ENCODE measurements at places on chromosomes 2 and 18.
A peak's percentile ranks its signal among the peaks of the same experiment; 100 is the strongest.

GRCh38 chr18:5584746-5585417 is 41.1 kb upstream of the EPB41L3 start:
- no peak for DNase-seq

DNA sequence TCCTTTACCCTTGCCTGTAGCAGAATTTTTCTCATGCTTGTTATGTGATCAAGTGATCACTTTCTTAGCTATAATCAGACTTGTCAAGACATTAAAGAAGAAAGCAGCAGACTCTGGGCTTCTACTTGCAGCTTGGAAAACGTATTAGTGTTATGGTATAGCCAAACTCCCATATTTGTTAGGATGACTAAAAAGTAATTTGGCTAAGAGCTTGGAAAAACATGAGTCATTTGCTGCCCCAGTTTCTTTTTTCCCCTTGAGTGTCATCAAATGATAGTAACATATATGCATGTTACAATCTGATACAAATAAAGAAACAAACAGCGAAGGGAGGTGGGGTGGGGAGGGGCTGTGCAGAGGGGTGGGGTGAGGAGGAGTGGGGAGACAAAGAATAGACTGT is 155.5 kb downstream of the IKZF2 start:
- no peak for DNase-seq

DNA sequence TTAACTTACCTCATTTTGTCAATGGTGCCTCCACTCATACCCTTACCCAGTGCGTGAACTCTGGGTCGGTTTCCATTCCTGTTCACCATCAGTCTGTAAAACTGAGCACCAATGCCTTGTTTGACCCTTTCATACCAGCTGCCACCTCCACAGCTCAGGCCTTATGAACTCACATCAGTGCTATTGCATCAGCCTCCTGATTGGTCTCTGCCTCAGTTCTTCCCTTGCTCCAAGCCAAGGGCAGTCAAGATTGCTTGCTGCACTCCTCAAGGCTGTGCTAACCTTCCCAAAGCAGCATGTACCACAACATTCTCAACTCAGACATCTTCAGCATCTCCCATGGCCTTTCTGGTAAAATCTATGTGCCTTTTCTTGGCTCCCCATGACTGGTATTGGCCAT is 9.3 kb downstream of the CD28 start:
- DNase-seq: no peak

GRCh38 chr2:29154610-29155009 is 39.4 kb downstream of the CLIP4 start:
- DNase-seq: no peak

GRCh38 chr2:88919087-88919738 is 227.7 kb downstream of the RPIA start:
- peak; percentile 69 for DNase-seq

- no peak for DNase-seq
Measured at GRCh38 chr18:51134721-51135120, 62.8 kb downstream of the MEX3C start.

DNA sequence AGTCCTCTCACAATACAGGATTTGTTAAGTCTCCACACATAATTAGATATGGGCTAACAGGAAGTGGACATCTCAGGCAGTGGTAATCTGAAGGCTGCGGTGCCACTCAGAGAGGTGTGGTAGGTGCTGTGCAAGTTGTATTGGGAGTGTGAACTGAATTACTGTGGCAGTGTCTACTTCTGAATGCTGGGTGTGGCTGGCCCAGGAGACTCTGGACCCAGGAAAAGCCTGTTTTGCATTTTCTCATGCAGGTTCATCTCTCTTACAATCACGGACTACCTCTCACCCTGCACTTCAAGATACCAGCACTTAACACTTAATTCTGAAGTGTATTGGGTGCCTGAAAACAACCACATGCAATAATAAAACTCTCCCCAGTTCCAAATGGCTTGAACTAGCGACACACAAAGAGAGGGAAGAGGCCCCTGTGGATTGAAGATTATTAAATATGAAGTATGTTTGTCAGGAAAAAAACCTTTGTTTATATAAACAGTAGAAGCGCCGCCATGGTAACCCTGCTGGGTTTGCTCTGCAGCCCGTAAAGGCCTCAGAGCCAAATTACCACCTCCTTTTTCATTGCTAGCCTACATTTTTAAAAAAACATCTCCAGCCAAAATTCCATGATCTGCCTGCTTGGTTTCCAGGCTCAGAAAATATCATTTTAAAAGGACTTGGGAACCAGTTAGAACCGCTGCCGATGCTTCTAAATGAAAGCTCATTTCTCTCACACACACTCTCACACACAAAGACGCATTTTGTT is 77.5 kb downstream of the GFPT1 start:
- no peak for DNase-seq

- DNase-seq: peak; percentile 60
Measured at GRCh38 chr18:51621113-51621863, 423.8 kb upstream of the MEX3C start.

GRCh38 chr2:136006658-136007057 is 21.2 kb upstream of the DARS1 start:
- no peak for DNase-seq

DNA sequence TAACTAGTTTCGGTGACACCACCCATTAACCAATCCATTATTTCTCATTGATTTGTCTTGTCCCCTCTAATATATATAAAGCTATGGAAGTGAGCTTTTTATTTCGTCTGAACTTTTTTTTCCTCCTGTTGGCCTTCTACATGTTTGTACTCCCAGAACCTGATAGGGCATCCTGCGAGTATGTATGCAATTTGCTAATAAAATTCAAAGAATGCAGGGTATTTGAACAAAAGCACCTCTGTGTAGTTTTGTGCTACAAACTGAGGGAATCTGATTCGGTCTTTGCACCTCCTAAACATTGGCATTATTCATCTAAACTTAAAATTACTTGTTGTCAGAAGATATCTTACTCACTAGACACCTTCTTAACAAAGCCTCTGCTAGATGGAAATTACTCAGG is 242.9 kb upstream of the TMEFF2 start:
- DNase-seq: no peak

DNA sequence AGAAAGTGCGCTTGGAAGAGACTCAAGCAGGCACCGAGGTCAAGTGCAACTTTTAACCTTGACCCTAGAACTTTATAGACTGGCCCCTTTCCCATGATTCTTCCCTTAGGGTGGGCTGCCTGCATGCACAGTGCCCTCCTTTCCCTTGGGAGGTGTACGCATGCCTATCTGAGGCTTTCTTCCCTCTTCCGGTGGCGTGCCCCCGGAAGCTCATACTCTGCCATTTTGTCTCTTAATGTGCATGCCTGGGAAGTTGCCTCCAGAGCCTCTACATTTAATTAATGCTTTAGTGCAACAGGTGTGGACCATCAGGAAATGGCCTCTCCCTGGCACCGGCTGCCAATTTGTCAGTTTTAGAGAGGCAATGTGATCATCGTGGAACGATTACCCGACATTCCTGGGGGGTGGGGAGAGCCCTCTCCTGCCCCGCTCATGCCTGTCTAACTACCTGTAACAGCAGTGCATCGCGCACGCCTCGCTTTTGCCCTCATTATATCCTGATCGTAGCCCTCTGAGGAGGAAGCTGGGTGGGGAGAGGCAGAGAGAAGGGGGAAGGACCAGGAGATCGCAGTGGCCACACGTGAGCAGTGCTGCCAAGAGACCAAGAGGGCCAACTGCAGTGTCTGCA is 194.8 kb downstream of the TFCP2L1 start:
- DNase-seq: no peak

DNA sequence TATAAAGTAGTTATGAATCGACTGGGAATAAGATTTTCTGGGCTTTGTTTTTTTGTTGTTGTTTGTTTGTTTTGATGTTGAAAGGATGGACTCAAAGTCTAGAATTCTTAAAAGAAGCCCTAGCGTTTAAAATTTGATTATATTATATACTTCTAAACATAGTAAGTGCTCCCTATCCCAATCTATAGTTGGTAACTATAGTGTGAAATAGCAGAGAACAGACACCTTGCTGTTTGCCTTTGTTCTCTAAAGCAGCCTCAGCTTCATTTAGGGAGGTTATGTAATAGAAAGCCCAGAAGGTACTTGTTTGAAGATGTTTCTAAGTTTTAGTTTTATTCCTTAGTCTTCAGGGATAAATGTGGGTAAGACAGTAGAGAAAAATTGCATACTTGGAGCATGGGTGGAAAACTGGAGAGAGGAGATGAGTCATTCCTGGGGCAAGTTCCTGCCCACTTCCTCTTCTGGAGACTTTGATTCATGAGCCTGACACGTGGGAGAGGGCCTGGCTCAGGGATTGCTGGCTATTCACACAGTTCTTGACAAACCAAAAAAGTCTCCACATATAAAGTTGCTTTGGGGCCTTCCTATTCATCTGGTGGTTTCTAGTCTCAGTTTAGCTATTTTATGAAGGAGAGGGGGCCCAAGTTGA is 131.9 kb downstream of the MYO1B start:
- DNase-seq: peak; percentile 24

DNA sequence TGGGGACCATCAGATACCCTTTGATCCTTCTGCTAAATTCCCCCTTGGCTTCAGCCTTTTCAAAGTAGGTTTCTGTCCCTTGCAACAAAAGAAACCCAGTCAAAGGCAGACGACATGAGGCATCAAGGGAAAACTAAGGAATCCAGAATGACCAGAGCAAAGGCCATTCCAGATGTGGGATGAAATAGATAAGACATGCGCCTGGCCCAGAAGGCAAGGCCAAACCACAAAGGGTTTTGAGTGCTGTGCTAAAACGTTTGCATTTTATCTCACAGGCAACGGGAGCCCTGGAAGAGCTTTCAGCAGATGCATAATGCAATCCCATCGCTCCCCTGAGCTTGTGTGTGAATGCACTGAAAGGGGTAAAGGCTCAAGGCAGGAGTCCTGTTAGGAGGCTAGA is 17.7 kb downstream of the CXCR1 start:
- DNase-seq: no peak

- no peak for DNase-seq
Measured at GRCh38 chr2:169395821-169396374, 33.6 kb upstream of the LRP2 start.

DNA sequence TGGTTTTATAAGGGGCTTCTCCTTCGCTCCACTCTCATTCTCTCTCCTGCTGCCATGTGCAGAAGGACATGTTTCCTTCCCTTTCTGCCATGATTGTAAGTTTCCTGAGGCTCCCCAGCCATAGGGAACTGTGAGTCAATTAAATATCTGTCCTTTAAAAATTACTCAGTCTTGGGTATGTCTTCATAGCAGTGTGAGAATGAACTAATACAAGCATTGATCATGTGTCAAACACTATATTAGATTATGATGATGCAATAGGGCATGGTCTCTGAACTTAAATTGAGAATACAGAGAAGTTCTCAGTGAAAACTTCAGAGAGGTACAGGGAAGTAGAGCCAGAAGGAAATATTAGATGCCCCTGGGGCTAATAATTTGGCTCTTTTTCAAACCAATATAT is 5.9 kb upstream of the MAP4K3 start:
- DNase-seq: no peak

- no peak for DNase-seq
Measured at GRCh38 chr2:216348756-216349308, 23.5 kb downstream of the MARCHF4 start.

DNA sequence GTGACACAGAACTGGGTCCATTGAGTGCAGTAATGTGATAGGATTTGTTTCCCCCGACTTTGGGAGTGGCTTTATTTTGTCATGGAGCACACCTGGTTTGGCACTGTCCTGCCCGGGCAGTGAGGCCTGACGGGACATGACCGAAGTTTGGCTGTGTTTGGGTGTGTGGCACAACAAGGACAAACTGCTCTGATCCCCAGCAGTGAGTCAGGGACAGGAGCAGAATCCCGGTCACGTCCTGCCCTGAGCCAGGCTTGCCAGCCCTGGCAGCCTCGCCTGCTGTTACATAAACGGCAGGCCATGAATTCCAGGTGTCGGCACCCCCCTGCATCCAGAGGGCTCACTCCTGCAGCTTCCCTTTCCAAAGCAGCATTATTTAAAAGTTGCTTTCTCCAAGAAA is 45.7 kb downstream of the IMPA2 start:
- DNase-seq: no peak

- no peak for DNase-seq
Measured at GRCh38 chr2:117091041-117091837, 723.3 kb upstream of the DDX18 start.

DNA sequence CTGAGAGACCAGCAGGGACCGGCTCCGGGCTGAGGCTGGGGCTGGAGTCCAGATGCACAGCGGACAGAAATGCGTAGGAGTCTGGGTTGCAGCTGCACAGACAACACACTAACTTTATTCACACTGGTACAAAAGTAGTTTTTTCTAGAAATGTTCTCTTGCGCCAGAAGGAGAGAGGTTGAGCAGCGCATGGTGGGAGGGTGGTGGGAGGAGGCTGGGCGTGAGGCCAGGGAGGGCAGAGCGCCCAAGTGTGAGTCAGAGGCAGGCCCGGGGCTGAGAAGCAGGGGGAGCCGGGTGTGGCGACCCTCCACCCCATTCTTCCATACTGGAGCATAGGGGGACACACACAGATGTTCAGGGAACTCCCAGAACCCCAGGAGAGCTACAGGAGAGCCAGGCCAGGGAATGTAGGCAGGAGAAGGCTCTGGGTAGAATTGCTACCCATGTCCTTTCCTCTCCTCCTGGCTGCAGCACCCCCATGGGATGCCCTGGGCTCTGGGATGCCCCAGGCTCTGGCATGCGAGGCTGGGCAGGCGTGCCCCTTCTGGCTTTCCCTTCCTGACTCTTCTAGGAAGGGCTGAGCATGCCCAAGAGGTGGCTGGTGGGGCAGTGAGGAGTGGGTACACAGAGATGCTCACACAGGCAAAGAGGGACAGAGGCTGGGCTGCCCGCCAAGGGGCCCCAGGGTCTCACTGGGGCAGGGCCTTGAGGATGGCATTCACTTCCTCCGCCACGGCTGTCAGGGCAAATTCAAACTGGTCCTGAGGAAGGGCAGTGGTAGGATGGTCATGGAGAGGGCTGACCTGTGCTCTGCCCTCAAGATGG is 10.6 kb downstream of the DNAJB2 start:
- DNase-seq: peak; percentile 79

GRCh38 chr2:133498662-133499585 is 69.3 kb downstream of the NCKAP5 start:
- no peak for DNase-seq

DNA sequence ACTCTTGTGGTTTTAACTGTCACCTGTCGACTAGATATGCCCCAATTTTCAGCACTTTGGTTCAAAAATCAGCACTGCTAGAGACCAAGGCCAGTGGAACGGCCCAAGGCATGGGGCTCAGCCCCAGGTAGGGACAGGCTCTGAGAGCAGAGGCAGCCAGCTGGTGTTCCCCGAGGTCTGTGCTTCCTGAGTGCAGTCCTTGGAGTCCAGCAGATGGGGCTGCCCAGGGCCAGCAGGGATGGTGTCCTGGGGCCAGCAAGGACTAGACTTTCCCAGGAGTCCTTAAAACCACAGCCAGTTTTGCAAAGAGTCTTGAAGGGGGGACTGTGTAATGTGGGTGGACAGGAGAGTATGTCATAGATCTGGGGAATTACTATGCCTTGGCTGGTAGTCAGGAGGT is 56.3 kb downstream of the POMC start:
- no peak for DNase-seq

DNA sequence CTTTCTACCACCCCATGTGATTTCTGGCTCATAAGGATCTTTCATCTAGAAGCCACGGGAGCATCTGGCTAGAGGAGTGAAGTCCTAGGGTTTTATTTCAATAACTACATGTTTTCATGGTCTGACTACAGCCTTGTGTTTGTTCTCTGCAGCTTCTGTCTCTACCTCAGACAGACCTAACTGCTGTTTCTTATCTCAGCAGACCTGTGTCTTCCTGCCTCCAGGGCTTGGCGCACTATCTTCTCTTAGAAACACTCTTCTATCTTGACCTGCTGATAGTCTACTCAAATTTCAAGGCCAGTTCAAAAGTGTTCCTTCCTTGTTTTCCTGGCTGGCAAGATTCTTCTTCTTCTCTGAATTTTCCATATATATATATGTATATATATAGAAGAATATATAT is 11.0 kb upstream of the TRIB2 start:
- DNase-seq: peak; percentile 85
